Dermis microvascular lymphatic vessel endothelial cell (primary cell): ENCODE measurements at places on chromosomes 5 and 9. TPM values are rescaled to one million over a fixed set of nuclear protein-coding genes. Genes with fewer than 3 reads are reported as not detected.

The EDIL3 gene
- under 0.01 TPM in 2 replicates for total RNA-seq

The RNF183 gene
- not detected in 2 replicates for total RNA-seq

The CYLC2 gene
- not detected in 2 replicates for total RNA-seq

- no peak for DNase-seq
Measured at GRCh38 chr9:26152350-26152749, 474.1 kb upstream of the TUSC1 start.

The RICTOR gene
- total RNA-seq: 20.4 and 25.3 TPM in 2 replicates

GRCh38 chr9:35380039-35380438 lies 109.9 kb upstream of the RUSC2 start:
- no peak for DNase-seq
